Fibroblast of skin of abdomen (primary cell): ENCODE measurements at places on chromosomes 3 and 15.

DNA sequence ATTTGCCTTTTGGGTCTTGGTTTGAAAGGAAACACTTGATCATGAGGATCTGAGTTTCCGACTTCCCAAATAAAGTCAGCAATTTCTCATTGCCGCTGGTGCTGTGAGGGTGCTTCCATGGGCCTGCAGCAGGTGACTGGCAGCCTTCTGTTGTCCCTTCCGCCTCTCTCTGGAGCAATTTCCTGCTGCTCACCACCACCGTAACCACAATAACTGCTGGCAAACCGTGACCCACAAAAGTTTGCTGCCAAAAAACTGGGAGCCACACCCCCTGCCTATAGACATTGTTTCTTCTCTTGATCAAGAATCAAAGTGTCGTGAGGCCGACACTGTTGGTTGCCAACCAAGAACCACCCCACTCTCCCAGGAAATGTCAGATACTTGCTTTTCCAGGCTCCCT, 164.0 kb downstream of the NR2F2 start:
- no peak for DNase-seq

DNA sequence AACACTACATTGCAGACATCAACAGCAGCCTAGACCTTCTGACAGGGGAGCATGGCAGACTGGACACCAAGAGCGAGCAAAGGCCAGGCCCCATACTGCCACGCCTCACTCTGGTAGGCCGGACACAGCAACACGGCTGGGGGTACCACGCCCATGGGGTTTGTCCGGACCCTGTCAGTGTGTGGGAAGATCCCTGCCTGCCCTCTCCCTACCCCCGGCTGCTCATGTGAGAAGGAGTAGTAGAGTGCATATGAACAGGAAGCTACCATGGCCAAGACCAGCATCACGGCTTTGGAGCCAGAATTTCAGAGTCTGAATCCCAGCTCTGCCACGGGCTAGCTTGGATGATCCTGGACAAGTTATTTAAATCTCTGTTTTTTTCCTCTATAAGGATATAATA, 27.9 kb downstream of the ALDH1L1 start:
- DNase-seq, result no peak

GRCh38 chr15:101275018-101275417, 2.3 kb downstream of the SELENOS start:
- no peak for DNase-seq

DNA sequence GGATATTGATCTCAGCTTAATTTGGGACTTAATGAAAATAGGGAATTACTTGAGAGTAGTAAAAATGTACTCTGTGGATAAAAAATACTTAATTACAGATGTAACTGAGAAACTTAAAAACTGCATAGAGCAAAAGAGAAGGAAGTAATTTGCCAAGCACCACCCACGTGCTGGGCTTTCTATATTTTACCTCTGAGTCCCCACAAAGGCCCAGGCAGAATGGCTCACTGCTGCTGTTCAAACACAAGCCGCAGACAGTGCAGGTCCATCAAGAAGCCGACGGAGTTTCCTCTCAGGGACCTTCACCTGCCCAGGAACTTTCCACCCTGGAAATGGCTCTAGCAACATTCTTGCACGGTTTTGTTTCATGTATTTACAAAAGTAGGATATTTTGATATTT, 77.2 kb upstream of the TRPM1 start:
- DNase-seq, result no peak

DNA sequence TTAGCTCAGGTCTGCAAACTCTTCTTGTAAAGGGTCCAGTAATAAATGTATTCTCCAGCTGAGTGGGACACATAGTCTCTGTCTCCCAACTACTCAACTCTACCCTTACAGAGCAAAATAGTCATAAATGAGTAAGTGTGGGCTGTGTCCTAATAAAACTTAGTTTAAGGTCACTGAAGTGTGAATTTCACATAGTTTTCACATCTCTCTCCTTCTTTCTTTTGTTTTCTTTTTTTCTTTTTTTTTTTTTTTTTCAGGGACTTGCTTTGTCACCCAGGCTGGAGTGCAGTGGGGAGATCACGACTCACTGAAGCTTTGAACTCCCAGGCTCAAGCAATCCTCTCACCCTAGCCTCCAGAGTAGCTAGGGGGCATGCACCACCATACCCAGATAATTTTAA, 1.9 kb upstream of the ACTL6A start:
- no peak for DNase-seq
